ENCODE measurements at places on chromosomes 6 and 20.

DNA sequence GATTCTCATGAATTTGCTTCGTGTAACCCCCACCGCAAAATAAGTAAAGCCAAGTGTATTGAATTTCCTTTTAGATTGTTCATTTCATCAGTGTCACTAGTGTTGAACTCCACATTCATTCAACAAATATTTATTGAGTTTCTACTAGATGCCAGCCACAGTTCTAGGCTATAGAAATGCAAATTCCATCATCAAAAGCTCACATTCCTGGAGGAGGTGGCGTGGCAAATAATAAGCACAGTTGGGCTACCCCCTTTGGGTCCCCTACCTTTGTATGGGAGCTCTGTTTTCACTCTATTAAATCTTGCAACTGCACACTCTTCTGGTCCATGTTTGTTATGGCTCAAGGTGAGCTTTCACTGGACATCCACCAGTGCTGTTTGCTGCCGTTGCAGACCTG is 12.7 kb upstream of the ME1 start:
- DNase-seq = no peak

DNA sequence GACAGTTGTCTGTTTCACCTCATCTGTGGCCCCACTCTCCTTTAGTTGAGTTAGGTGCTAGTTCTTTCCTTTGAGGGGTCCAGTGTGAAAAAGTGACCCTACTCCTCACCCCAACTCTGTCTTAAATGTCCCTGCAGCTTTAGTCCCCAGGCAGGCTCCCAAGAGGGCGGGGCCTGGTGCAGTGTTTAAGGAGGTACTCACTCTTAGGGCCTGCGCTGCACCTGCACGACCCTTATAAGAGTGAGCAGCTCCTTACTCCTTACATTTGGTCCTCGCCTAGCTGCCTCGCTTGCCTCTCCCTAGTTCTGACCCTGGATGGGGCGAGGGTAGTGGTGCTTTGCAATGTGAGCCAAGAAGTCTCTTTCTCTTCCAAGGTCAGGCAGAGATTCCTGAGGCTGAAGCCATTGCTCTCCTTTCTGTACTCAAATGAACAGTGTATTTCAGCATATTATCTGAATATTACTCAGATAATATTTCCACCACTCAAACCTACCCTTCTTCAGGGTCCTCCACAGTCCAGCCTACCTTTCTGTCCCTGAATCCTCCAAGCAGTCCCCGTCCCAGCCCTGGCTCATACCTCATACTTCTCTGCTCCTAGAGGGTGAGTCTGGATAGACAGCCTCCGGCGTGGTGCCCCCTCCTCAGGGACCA is 11.9 kb upstream of the VEGFA start:
- DNase-seq = no peak

GRCh38 chr20:51416532-51417249 is 125.8 kb downstream of the NFATC2 start:
- DNase-seq = no peak

GRCh38 chr6:80276861-80277260 is 170.4 kb downstream of the BCKDHB start:
- no peak for DNase-seq

DNA sequence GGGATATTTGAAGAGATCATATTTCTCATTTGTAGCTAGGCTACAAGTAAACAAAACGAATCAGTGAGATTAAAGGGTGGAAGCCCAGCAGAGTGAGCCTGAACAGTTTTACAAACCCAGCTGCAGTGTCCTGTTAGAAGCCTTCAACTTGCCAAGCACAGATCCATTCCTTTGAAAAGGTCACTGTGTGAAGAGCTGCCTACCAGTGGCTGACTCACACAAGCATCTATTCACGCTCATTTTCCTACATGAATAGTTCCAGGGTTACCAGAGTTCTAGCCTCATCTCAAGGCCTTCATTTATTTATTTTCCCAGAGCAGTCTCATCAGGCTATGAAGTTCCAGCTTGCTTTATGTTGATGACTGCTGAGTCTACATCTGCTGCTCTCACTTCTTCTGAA is 25.7 kb upstream of the MLIP start:
- no peak for DNase-seq

DNA sequence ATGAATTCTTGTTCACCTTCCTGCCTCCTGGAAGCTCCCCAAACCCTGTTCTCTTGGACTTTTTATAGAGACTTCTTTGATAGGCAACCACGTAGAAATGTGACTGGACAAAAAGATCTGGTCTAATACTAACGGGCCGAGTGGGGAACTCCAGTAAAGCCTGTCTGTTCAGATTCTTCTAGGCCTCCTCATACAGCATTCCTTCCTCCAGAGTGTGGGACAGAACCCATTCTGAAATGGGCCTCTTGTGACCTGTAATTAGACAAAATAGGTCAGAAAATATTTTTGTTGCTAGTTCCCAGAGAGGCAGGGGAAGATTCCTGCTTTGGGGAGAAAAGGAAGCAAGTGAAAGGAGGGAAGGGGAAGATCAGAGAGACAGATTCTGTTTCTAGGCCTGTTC is 374.3 kb downstream of the CDH26 start:
- no peak for DNase-seq

- DNase-seq = no peak
Observed at GRCh38 chr6:336159-337114, 44.1 kb downstream of the DUSP22 start.

DNA sequence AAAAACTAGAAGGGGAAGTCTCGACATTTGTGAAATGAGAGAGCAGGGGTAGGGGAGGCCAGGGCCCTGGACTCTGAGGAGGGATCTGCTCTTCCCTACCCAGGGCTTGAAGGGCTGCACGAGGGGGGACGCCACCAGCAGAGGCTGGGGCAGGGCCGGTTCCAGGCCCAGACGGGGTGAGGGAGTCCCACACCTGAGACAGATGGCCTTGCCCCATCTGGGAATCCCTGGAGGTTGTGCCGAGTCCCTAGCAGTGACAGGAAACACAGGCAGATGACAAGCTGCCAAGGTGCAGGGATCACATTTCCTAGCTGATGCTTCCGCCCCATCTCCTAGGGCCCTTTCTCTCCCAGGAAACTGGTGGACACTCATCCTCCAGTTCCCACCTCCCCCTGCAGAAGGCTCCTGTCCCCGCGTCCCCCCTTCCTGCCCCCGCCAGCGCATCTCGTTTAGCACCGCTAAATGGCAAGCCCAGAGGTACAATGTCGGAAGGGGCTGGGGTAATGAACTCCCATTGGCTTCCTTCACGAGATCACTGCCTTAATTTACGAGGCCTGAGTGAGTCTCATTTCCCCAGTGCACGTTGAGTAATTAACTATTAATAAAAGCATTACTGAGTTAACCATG is 35.2 kb upstream of the CDH22 start:
- DNase-seq = no peak

DNA sequence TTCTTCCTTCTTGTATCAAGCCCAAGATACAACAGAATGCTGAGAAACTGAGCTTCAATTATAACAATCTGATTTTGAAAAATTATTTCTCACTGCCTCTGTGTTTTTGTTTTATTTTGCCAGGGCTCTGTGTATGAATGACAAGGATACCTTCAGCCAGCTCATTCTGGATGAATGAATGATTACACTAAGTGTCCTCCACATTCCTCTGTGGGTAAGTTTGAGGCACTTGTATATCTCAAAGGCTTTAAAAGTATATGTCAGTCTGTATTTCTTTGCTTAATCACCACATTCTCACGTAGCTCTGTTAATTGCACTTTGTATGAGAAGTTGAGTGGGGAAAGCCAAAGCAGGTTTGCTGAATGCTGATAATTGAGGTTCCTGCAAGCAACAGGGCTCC is 95.1 kb downstream of the TIAM2 start:
- DNase-seq = no peak

DNA sequence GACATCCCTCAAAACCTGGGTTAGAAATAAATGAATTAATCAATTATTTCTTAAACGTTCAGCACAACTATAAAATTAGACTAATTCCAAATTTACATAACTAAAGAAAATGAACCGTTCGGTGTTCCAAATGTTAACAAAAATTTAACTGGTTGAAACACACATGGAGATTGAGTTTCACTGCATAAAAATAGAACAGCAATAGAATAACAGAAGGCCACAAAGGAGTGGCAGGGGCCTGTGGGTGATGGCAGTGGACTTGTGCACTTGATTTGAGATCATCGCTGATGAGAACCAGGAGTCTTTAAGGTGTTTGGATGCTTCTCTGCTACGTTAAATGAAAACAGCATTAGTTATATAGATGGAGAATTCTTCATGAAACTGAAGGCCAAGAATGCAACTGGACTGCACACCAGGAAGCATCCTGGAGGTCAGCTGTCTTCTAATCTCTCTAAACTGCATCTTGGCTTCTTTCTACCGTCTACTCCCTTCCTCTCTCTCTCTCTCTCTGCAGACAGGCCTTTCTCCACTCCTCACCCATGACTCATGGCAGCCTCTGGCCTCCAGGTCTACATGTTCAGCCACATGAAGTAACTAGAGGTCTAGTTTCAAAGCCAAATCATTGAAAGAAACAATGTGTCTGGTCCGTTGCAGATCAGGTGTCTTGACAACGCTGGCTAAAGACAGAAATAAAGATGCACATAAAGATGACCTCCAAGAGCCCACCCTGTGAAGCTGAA is 111.3 kb downstream of the SIM1 start:
- no peak for DNase-seq

GRCh38 chr6:46764961-46765360 is 18.2 kb downstream of the ANKRD66 start:
- no peak for DNase-seq

DNA sequence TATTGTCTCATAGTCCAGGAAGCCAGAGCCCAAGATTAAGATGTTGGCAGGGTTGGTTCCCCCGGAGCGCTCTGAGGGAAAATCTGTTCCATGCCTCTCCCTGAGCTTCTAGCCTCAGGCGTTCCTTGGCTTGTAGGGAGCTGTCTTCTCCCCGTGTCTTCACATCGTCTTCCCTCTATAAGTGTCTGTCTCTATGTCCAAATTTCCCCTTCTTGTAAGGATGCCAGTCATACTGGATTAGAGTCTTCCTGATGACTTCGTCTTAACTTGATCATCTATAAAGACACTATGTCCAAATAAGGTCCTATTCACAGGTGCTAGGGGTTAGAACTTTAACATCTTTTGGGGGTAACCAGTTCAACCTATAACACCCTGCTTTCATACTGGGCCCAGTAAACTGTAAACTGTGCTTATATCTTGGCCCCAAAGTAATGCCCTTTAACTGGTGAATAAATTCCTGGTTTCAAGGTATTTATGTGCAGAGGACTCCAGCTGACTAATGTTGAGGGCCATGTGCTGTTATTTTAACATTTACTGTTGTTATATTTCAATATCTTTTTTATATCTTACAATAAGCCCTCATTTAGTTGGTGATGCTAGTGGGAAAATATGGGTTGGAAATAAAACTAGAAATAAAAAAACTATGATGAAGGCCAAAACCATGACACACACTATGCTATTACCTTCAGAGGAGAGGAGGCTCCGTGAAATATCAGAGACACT is 101.7 kb upstream of the IYD start:
- DNase-seq = no peak

DNA sequence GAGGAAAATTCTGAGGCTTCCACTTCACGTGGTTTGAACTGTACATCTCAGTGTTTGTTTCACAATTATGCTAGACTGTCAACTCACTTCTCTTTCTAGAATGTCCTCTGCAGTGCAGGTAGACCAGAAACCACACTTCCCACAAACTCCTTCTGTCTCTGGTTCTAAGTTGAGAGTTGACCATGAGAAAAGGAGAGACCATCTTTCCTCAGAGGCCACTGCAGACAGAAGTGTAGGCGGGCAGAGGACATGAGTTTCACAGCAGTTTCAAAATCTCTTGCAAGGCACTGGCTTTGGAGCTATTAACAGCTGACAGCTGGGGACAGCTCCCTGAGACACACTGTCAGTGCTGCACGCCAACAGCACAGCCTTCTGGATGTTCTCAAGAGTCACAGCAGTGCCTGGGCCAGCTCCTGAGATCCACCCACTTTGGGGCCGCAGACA is 55.4 kb upstream of the MOXD1 start:
- no peak for DNase-seq

GRCh38 chr20:24432046-24432442 is 37.4 kb upstream of the SYNDIG1 start:
- DNase-seq = no peak

- DNase-seq = no peak
Observed at GRCh38 chr20:23139524-23139923, 53.4 kb upstream of the CD93 start.

DNA sequence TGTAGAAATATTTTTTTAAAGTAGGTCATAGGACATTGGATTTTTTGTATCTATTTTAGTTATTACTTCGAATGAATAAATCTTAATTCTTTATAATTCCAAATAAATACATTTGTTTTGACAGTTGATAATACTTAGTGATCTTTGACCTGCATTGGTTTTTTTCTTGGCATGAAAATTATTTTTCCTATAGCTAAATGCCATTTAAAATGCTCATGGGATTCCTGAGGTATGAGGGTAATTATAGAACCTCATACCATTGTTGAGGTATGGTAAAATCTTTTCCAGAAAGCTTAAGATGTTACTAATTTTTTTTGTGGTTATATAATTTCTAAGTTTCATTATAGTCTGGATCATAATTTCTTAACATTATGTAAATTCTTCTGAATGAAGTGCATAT is 8.3 kb downstream of the PM20D2 start:
- DNase-seq = no peak

- DNase-seq = no peak
Observed at GRCh38 chr20:37948956-37949355, 46.0 kb downstream of the VSTM2L start.

All from stimulated activated CD4-positive, alpha-beta T cell treated with anti-CD3 and anti-CD28 coated beads, Interleukin-15, amount 100 ng/mL, for 24 hours (primary cell).